ENCODE measurements at places on chromosomes 2 and 18.

DNA sequence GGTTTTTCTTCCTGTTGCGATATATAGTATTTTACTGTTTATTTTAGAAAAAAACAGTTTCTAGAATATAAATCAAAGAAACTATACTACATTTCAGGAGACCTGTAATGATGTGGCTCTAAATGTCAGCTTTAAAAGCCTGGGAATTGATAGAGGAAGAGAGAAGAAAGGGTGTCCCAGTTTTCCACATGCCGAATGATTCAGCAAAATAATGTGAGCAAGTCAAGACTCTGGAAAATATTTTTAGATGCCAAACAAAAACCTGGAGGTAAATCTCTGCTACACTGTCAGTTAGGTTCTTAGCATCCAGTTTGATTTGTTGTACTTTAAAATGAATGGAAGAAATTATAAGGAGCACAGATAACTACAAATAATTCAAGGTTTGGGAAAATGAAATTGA lies 67.1 kb upstream of the DSG1 start:
- no peak for DNase-seq

DNA sequence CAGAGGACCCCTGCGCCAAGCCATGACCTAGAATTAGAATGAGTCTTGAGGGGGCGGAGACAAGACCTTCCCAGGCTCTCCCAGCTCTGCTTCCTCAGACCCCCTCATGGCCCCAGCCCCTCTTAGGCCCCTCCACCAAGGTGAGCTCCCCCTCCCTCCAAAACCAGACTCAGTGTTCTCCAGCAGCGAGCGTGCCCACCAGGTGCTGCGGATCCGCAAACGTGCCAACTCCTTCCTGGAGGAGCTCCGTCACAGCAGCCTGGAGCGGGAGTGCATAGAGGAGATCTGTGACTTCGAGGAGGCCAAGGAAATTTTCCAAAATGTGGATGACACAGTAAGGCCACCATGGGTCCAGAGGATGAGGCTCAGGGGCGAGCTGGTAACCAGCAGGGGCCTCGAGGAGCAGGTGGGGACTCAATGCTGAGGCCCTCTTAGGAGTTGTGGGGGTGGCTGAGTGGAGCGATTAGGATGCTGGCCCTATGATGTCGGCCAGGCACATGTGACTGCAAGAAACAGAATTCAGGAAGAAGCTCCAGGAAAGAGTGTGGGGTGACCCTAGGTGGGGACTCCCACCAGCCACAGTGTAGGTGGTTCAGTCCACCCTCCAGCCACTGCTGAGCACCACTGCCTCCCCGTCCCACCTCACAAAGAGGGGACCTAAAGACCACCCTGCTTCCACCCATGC lies 3.0 kb downstream of the PROC start:
- DNase-seq = no peak

GRCh38 chr2:199739413-199740110 lies 111.4 kb downstream of the FTCDNL1 start:
- DNase-seq = peak; percentile 26

GRCh38 chr2:64622443-64623241 lies 31.1 kb downstream of the SERTAD2 start:
- no peak for DNase-seq

DNA sequence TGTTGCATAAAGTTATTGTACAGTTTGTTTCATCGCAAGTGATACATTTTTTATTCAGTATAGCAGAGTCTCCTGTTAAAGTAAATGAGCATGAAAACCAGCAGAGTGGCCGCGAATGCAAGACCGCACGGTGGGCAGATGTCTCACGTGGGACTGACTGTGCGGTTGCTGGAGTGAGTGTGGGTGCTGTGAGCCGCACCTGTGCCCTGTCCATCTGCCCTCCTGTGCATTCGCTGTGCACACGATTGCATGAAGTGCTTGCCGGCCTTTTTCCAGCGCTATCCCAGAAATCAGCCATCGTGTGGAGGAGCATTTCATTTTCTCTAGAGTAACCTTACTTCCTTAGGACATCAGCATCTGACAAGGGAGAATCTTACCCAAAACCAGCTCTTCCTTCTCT lies 118.7 kb downstream of the RNF144A start:
- DNase-seq = no peak

DNA sequence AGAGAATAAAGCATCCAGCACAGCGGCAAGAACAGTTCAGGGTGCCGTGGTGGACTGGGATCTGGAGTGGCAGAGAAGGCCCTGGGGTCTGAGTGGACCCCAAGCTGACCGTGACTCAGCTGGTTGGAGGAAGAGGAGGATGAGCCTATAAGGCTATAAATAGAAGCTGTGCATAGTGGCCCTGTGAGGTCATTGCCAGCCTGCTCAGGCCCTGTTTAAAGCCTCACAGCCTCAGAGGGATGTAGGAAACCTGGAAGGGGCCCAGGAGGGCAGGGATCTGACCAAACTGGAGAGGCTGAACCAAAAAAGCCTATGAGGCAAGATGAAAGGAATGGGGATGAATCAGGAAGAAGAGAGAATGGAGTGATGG lies 11.3 kb upstream of the DES start:
- DNase-seq = no peak

DNA sequence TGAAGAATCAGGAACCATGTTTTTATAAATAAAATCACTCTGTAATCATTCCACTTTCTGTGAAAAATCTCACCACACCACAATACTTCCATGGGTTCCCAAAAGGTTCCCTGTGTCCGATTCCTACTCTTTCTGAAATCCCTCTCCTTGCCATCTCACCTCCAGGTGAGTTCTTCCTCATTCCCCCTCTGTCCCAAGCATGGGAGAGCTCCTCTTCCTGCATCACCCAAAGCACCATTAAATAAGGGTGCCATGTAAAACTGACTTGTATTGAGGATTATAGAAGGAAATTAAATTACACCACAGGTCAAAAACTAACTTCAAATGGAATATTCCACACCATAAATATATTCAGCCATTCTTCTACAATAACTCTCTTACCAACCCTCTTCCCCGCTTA lies 55.8 kb upstream of the ETAA1 start:
- no peak for DNase-seq

GRCh38 chr2:64166212-64166611 lies 22.0 kb upstream of the PELI1 start:
- no peak for DNase-seq

GRCh38 chr2:138078153-138078552 lies 113.9 kb downstream of the HNMT start:
- no peak for DNase-seq

DNA sequence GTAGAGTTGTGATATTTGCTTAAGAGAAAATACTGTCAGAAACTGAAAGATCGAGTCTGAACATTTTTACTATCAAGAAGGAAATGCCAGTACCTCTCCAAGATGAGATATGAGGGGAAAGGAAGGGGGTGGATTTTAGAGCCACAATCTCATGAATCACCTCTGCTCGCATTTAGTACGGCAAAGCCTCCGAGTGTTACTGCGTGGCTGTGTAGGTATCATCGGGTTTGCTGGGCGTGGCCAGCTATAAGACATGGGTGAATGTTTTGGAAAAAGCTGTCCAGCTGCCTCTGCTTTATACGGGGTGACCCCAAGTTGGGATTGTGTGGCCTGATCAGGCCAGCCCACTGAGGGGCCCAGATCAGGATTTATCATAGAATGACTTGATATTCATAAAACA lies 826.4 kb downstream of the SOCS6 start:
- DNase-seq = no peak

DNA sequence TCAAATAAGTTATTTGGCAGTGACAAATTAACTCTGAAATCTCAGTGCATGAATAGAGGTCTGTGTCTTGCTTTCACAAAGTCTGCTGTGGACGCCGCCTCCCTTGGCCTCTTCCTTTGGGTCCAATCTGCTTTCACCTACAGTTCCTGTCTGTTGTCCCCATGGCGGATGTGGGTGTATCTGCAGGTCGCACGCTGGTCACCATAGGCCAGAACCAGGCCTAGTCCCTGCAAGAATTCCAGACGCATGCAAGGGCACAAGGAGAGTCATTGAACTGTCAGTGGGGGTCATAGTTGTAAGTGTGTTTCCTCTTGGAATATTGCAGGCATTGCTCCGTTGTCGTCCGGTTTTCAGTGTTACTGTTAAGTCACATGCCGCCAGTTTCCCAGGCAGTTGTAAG lies 7.4 kb downstream of the SOCS6 start:
- no peak for DNase-seq

- no peak for DNase-seq
Observed at GRCh38 chr2:189610700-189611099, 30.1 kb upstream of the SLC40A1 start.

DNA sequence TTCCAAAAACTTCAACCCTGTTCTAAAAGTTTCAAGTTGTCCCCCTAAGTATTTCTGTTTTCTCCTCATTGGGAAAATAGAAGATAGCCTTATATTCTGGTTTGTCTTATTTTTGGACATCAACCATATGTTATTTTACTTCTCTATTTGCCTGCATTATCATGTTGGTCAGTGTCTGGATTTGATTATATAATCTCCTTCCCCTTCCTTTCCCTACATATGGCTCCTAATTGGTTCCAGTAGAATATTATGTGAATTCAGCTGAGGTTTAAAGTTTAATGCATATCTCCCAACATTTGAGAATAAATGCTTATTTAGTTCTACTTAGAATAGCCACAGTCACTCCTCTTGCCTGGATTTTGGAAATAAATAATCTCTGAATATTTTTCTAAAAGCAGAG lies 66.9 kb downstream of the OXER1 start:
- no peak for DNase-seq

GRCh38 chr2:198757069-198757468 lies 700.7 kb downstream of the SATB2 start:
- DNase-seq = no peak

- no peak for DNase-seq
Observed at GRCh38 chr2:215917953-215918620, 95.3 kb downstream of the MREG start.

- no peak for DNase-seq
Observed at GRCh38 chr2:173126819-173127218, 51.2 kb downstream of the MAP3K20 start.

- no peak for DNase-seq
Observed at GRCh38 chr2:148900350-148900837, 25.4 kb downstream of the KIF5C start.

- no peak for DNase-seq
Observed at GRCh38 chr18:6639305-6639704, 90.2 kb upstream of the ARHGAP28 start.

- DNase-seq = no peak
Observed at GRCh38 chr2:133484106-133484505, 84.2 kb downstream of the NCKAP5 start.

DNA sequence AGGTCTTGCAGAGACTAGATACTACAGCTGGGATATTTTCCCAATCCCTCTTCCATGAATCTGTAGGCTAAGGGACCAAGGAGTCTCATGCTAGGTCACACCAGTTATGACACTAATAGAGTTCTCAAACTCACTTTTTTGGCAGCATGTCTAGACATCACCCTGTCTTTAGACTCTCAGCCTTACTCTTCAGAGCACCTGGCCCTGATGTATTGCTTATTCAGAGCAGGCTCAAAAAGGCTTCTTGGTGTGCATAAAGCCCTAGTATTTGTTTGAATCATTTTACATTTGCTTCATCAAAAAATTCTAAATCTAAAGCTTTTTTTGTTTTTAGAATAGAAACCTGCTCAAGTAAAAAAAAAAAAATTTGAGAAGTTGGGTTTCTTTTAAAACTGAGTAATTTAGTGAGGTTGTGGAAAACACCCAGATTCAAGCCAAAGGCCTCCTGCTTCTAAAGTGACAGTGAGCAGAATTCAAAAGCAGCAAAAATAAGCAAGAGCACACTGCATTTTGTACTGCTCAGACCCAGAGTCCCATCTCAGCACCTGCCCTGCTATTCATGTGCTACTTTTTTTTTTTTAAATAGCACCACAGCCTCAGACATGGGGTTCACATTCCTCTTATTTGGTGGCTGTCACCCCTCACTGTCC lies 18.0 kb upstream of the DNAH6 start:
- DNase-seq = no peak

DNA sequence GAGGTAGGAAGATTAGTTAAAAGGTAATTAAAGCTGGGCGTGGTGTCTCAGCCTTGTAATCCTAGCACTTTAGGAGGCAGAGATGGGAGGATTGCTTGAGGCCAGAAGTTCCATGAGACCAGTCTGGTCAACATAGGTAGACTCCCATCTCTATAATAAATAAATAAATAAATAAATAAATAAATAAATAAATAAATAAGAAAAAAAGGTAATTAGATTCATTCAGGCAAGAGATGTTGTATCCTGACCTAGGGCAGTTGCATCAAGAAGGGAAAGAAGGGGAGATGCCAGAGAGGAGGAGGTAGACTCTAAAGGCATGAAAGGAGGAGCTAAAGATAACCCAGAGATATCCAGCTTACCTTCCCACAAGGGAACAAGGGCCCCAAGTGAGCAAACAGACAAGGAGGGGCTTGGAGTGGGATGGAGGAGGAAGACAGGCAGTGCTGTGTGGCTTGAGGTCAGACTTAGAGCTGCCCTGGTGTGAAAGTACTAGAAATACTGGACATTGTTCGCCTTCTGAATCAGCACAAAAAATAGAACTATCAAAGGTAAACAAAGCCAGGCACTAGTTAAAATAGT lies 7.4 kb upstream of the RAB1A start:
- DNase-seq = no peak

DNA sequence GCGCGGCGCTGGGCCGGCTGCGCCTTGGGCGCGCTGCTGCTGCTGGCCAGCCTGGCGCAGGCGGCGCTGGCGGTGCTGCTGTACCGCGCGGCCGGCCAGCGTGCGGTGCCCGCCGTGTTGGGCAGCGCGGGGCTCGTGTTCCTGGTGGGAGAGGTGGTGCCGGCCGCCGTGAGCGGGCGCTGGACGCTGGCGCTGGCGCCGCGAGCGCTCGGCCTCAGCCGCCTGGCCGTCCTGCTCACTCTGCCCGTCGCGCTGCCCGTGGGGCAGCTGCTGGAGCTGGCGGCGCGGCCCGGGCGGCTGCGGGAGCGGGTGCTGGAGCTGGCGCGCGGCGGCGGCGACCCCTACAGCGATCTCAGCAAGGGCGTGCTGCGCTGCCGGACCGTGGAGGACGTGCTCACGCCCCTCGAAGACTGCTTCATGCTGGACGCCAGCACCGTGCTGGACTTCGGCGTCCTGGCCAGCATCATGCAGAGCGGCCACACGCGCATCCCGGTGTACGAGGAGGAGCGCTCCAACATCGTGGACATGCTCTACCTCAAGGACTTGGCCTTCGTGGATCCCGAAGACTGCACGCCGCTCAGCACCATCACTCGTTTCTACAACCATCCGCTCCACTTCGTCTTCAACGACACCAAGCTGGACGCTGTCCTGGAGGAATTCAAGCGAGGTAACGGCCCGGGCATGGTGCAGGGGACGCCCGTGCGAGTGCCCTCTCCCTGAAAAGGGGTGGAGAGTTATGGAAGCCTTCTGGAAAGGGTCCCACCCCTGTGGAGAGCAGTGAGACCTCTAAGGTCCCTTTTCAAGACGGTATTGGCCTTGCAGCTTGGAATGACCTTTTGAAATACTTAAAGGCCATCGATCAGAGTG lies 1.0 kb downstream of the CNNM3 start:
- DNase-seq = no peak

- DNase-seq = no peak
Observed at GRCh38 chr2:30039101-30039500, 107.7 kb upstream of the YPEL5 start.

- DNase-seq = no peak
Observed at GRCh38 chr2:224126003-224126402, 86.9 kb upstream of the SERPINE2 start.

GRCh38 chr2:85151026-85151425 lies 17.8 kb downstream of the TCF7L1 start:
- no peak for DNase-seq

Measured in caudate nucleus (tissue), 63 donors.